A549 treated with RU486 at 1 μM for 4 hours (cell line): ENCODE measurements at places on chromosomes 4 and X. TPM values are rescaled to one million over a fixed set of nuclear protein-coding genes. Genes with fewer than 3 reads are reported as not detected.

P2RY8 gene
- 0.02 to 0.04 TPM in 2 of 5 replicates, not detected in the others for total RNA-seq

PKD2 gene
- 15.4 to 25.0 TPM (median 22.0 TPM) in 5 replicates for total RNA-seq

SSX4 gene
- not detected in 5 replicates for total RNA-seq

RENBP gene
- total RNA-seq: 0.07 to 0.13 TPM in 2 of 5 replicates, not detected in the others

SERPINA7 gene
- not detected in 5 replicates for total RNA-seq

SASH3 gene
- total RNA-seq: not detected in 5 replicates

STK26 gene
- total RNA-seq: 9.0 to 12.2 TPM (median 10.4 TPM) in 5 replicates

TMPRSS11B gene
- total RNA-seq: not detected in 5 replicates

CFAP47 gene
- total RNA-seq: not detected in 5 replicates

MAGEC3 gene
- not detected in 5 replicates for total RNA-seq

AMTN gene
- total RNA-seq: 0.13 TPM in 1 of 5 replicates, not detected in the others

OCRL gene
- total RNA-seq: 16.4 to 25.6 TPM (median 23.4 TPM) in 5 replicates

CXorf66 gene
- not detected in 5 replicates for total RNA-seq

GPR34 gene
- total RNA-seq: 0.13 TPM in 1 of 5 replicates, not detected in the others

IL13RA2 gene
- total RNA-seq: 0.09 TPM in 1 of 5 replicates, not detected in the others

GAB3 gene
- total RNA-seq: 0.26 to 0.57 TPM (median 0.49 TPM) in 5 replicates

XAGE5 gene
- total RNA-seq: not detected in 5 replicates

TMEM31 gene
- total RNA-seq: not detected in 5 replicates

HEPH gene
- not detected in 5 replicates for total RNA-seq
